Fibroblast of mammary gland (primary cell): ENCODE measurements at places on chromosomes 5 and 9.
A peak's percentile ranks its signal among the peaks of the same experiment; 100 is the strongest.

GRCh38 chr9:128218518-128219389, 15.6 kb downstream of the DNM1 start:
- peak; percentile 68 for DNase-seq

DNA sequence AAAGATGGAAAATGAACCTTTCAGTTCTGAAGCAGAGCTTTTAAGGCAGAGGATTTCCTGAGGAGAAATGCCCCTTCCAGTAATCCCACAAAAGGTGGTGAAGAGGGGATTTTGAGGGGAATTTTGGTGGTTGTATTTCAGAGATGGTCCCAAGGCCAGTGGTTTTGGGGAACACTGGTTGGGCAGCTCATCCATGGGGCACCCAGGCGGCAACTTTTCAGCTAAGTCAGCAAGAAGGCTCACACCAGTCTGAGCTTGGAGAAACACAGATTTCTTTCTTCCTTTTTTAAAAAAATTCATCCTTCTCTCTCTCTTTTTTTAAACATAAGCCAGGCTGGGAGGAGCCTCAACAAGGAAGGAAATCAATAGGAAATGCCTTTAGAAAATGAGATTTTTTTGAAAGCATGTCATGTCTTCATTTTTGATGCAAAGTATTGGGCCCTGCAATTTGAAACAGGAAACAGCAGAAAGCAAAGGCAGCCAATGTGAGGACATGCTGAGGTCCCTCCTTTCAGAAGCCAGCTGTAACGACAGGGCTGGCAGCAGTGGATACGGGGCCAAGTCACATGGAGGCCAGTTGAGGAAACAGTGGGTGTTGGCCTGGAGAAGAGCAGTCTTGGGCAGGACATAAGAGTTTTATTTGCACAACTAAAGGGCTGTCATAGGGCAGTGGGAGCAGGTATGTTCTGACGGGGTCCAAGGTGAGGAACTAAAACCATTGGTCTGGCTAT, 155.3 kb upstream of the KLF4 start:
- no peak for DNase-seq

GRCh38 chr5:131193106-131193505, 22.4 kb downstream of the LYRM7 start:
- DNase-seq = peak; percentile 12

DNA sequence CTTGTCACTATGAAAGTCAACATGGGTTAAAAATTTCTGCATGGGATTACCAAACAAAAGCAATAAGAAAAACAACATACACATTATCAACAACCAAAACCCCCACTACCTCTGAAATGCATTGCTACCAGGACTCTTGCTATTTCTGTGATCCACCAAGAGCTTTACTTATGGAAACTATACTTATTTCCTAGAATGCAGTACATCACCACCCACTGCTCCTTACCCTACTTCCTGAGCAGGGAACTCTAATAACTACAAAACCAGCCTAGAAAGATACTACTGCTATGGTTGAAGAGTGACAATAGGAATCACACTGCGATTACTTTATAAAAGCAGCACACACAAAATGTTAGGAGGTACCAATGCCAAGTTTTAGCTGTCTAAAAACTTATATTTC, 22.2 kb downstream of the LURAP1L start:
- DNase-seq = no peak

GRCh38 chr9:122346478-122347347, 24.1 kb upstream of the PTGS1 start:
- no peak for DNase-seq

- DNase-seq = peak; percentile 98
These were observed 55.3 kb downstream of the ZNF366 start for GRCh38 chr5:72451741-72452505.

GRCh38 chr5:5309645-5310044, 112.8 kb upstream of the ICE1 start:
- DNase-seq = no peak

DNA sequence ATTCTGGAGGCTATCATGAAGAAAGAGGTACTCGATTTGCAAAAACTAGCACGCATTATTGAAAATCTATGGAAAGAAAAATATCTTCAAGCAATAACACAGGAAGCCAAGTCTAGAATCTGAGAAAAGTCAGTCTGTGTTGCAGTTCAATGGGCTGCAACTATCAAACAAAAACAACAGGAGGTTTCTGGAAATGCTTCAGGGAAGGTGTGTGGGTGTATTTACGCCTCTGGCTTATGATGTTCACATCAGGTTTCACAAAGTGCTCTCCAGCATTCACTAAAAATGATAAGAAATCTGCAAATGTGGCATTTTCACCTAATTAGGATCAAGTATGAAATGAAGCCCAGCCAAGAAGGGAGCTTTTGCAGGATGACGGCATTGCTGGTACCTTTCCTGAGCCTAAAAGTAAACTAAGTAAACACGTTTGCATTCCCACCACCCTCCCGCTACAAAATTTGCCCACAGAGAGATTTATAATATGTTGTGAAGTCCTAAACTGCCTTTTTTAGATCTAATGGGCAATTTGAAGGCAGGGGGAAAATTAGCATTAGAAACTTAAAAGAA, 146.4 kb downstream of the GABRB2 start:
- DNase-seq = no peak
